ENCODE measurements at places on chromosomes 12 and 14. TPM values are rescaled to one million over a fixed set of nuclear protein-coding genes. Genes with fewer than 3 reads are reported as not detected.

The HSPA2 gene
- 0.73 TPM for total RNA-seq

The ACOT6 gene
- not detected for total RNA-seq

The SLC4A8 gene
- total RNA-seq: 1.5 TPM

The SLC10A1 gene
- total RNA-seq: not detected

The LPAR5 gene
- not detected for total RNA-seq

The OAS2 gene
- total RNA-seq: 7.0 TPM

The HOXC12 gene
- total RNA-seq: not detected

The PNMA1 gene
- 26.4 TPM for total RNA-seq

The HNRNPA1 gene
- 341 TPM for total RNA-seq

The POTEM gene
- total RNA-seq: not detected

The FGF23 gene
- total RNA-seq: not detected

The MYO1A gene
- not detected for total RNA-seq

Data from subcutaneous preadipocyte (primary cell).